ENCODE measurements at places on chromosomes 2 and 18.

GRCh38 chr2:126720638-126721037 is 64.7 kb downstream of the GYPC start:
- no peak for DNase-seq

DNA sequence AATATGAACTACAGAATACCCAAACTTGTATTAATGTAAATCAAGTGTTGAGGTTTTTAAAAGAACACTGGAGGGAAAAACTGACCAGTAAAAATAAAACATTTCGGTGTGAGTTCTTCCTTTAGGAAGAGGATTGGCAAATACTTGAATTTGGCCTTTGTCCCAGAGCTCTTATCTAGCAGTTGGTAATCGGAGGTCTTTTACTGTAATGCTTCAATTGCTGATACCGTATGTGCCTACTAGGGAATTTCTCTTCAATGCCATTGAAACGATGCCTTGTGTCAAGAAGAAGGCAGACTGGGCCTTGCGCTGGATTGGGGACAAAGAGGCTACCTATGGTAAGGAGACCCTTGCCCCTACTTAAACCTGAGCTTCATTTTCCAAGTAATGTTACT is 4.1 kb downstream of the RRM2 start:
- DNase-seq, result no peak

GRCh38 chr2:193276069-193276468 is 1081.3 kb upstream of the TMEFF2 start:
- no peak for DNase-seq

- DNase-seq, result no peak
Measured at GRCh38 chr2:239509373-239510143, 108.7 kb upstream of the HDAC4 start.

DNA sequence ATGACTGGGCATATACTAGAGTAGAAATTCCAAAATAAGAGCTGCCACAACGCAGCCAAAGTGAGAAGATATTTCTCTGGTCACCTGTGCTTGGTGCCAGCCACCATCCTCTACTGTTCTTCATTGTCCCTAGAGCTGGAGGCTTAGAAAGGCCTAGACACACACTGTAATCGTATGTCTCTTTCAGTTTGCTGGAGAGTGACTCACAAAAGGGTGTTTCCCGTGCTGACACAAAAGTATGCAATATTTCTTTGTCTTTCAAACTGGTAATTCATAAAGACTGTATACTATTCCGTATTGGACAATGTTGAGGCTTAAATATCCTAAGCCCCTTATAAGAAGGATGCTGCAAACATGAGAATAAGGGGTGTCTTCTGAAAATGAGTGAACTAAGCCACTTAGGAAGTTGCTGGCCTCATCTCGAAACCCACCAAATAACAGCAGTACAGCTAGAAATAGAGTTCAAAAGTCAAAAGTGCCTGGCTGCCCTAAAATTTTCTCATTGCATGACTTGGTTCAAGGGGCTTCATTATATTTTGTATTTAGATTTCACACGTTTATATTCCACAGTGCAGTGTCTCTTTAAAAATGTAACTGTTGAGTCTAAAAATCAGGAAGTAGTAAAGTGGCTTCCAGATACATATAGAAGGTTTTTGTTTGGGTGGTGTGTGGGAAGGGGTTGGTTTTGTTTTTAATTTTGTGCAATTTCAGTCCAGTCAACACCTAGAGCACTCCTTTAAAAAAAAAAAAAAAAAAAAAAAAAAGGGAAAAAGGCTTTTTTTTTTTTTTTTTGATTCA is 601.1 kb downstream of the ARHGAP15 start:
- DNase-seq, result peak; percentile 2

DNA sequence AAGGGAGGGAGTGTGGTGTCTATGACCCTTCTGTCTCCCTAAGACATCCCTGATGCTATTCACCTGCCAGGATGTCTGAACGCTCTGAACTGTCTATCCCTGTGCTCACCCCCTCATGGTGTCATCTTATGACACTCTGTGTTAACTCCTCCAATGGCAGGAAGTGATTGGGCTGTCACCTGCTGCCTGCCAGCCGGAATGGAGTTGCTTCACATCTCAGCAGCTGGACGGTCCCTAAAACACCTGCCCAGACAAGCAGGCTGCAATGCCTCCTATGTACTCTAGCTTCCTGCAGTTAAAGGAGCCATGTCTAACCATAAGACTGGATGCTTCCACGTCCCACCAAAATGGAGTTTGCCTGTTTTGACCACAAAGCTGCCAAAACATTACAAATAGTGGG is 99.9 kb downstream of the CPO start:
- DNase-seq, result no peak

GRCh38 chr2:82539280-82539621 is 1919.8 kb downstream of the SUCLG1 start:
- DNase-seq, result no peak

DNA sequence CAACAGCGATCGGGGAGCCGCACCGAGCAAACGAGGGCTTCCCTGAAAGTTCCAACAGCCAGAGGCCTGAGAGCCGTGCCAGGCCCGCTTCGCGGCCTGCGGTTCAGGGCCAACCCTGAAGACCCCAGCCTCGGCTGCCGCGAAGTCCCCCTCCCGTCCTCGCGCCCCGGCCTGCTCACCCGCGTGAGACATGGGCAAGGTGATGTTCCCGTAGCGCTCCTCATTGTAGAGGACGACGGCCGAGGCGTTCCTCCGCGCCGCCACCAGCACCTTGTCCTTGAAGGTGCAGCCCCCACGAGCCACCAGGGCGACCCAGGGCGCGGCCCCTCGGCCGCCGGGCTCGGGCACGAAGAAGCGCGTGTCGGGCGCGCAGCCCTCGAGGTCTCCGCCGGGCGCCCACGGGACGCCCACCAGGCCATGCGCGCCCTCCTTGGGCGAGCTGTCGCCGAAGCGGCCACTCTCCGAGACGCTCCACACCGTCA is 510 bp downstream of the RNF149 start:
- DNase-seq, result no peak

- no peak for DNase-seq
Measured at GRCh38 chr2:105712981-105713596, 31.6 kb upstream of the NCK2 start.

DNA sequence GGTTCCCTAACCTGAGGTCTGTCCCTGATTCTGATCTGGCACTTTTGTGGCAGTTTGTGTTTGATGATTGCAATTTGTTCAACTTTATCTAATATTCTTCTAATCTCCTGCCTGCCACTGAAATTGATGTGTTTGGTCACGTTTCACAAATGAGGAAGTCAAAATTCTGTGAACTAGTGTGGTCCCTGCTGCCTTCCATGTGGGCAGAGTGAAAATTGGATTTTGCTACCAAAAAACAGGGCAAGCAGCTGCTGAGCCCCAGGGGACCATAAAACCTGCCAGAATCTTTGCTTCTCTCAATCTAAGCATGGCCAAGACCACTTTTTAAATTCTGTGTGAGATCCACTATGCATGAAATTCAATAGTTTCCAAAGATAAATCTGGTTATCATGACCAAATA is 195.5 kb upstream of the CYRIA start:
- DNase-seq, result no peak

DNA sequence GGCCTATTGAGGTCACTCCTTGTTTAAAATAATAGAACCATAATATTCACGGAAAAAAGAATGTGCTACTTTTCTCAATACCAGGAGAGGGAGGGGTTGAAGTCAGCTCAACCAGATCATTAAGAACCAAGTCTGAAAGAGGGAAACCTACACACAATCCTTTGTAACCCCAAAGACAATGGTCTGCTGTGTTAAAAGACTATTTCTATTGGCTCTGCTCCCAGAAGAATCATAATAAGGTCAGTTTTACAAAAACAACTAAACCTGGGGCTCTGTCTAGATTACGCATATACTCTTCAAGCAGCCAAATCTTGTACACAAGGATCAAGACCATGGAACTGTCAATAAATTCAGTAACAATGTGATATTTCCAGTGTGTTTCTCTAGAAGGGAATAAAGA is 177.2 kb upstream of the CRIM1 start:
- DNase-seq, result no peak

GRCh38 chr2:172249986-172250385 is 147.3 kb upstream of the DLX2 start:
- no peak for DNase-seq

DNA sequence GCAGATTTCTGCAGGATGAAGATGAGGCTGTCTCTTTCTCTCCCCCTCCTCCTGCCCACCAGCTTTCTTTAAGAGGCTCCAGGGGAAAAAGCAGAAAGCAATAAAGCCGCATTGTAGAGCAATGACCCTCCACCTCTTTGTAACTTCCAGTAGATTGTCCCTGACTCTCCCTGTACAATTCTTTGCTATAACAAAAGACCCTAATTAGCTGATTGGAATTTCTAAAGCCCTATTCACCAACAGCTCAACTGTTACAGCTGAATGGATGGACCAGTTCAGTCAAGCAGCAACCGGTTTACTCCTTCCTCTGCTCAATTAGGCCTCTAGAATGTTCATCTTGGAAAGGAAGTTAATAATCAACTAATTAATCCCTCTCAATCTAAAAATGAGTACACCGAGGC is 301.0 kb downstream of the STK39 start:
- DNase-seq, result no peak

GRCh38 chr18:58997811-58998337 is 133.2 kb downstream of the ZNF532 start:
- DNase-seq, result no peak

- no peak for DNase-seq
Measured at GRCh38 chr2:13466076-13466475, 749.3 kb downstream of the TRIB2 start.

DNA sequence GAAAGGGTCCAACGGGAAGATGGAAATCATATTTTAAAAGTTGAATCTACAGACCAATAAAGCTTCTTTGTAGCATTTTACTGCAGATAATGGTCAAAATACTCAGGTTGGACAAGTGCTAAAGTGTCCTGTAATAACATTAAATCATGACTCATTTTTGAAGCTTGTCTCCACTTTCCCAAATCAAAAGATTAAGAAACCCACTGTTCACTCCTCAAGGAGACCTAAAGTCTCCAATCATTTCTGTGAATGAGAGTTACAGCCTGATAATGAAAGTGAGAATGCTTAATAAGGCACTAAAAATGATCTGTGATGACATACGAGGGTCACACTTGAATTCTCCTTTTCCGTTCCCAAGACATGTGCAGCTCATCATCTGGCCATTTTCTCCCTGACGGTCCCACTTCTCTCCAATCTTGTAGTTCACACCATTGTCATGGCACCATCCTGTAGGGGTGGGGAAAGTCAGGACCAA is 53.4 kb downstream of the ATIC start:
- no peak for DNase-seq

- no peak for DNase-seq
Measured at GRCh38 chr2:26590508-26590907, 50.7 kb downstream of the CIB4 start.

DNA sequence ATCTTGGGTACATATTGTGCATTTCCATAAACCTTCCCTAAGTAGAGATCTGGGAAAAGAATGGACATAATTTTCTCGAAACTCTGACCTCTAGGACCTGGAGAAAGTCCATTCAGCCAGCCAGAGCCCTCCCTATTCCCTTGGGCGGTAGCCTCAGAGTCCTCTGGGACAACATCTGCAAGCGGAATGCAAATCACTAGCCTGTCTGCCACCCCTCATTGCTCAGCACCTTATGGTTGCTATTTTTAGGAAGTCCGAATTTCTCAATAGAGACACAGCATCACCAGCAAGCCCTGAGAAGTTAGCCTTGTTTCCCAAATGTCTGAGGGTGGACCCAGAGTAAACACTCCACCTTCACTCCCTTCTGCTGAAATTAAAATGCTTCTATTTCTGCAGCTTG is 17.6 kb upstream of the CD28 start:
- DNase-seq, result peak; percentile 34

- no peak for DNase-seq
Measured at GRCh38 chr18:12699747-12700146, 2.8 kb downstream of the CEP76 start.

DNA sequence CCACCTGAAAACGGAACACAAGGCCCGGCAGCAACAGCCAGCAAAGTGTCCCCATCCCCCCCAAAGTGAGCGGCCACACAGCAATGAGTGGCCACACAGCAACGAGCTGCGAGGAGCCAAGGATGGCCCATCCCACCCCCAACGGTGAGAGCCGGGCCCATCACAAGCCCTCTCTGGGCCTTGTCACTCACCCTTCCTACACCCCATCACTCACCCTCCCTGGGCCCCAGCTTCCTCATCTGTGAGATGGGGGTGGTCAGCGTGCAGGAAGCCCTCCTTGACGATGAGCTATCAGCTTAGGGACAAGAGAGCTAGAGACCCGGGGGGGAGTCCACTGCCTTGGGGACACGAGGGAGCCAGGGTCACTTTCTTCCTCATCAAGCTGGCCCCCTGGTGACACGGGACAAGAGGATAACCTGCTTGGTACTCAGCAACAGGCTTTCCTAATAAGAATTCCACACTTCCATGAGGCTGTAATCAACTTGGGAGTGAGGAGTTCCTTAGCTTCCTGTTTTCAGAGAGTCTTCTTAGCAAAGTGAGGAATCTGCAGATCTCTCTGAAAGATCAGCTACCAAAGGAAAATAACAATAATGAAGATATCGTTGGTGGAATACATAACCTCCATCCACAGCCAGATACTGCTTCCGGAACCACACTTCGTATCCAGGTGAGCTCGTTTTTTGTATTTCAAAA is 92.8 kb downstream of the HDAC4 start:
- no peak for DNase-seq

- no peak for DNase-seq
Measured at GRCh38 chr2:44834656-44835055, 106.8 kb upstream of the SIX3 start.

- DNase-seq, result no peak
Measured at GRCh38 chr2:126828051-126828450, 70.6 kb upstream of the TEX51 start.

GRCh38 chr2:68057658-68058396 is 5.0 kb downstream of the C1D start:
- DNase-seq, result no peak

- no peak for DNase-seq
Measured at GRCh38 chr2:39228413-39229209, 15.2 kb downstream of the CDKL4 start.

- DNase-seq, result no peak
Measured at GRCh38 chr2:177551989-177552421, 159.4 kb downstream of the AGPS start.

- no peak for DNase-seq
Measured at GRCh38 chr2:128354726-128355470, 36.2 kb upstream of the HS6ST1 start.

DNA sequence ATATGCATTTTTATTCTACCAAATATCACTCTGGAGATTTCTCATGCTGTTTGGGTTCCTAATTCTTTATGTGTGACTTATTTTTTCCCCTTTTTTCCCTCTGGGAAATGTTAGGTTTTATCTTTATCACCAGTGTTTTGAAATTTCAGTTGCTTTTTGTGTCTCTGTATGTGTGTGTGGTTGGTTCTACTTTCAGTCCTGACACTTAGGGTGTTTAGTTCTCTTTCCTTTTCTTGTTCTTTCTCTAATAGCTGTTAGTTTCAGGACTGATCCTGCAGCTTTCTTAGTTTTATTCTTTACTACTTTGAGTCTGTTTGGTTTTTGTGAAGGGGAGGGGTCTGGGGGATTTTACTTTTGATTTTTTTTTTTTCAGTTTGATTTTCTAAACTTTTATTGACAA is 23.1 kb downstream of the PPM1B start:
- DNase-seq, result no peak

GRCh38 chr18:413233-413632 is 87.3 kb downstream of the COLEC12 start:
- no peak for DNase-seq

- no peak for DNase-seq
Measured at GRCh38 chr2:100029460-100029859, 112.9 kb downstream of the AFF3 start.

GRCh38 chr2:27270670-27271069 is 4.6 kb upstream of the DNAJC5G start:
- DNase-seq, result no peak

Data from CD4-positive, alpha-beta T cell treated with Interleukin-1 beta for 1 hour (primary cell).